ENCODE measurements at places on chromosomes 11 and 22. TPM values are rescaled to one million over a fixed set of nuclear protein-coding genes. Genes with fewer than 3 reads are reported as not detected.

DNA sequence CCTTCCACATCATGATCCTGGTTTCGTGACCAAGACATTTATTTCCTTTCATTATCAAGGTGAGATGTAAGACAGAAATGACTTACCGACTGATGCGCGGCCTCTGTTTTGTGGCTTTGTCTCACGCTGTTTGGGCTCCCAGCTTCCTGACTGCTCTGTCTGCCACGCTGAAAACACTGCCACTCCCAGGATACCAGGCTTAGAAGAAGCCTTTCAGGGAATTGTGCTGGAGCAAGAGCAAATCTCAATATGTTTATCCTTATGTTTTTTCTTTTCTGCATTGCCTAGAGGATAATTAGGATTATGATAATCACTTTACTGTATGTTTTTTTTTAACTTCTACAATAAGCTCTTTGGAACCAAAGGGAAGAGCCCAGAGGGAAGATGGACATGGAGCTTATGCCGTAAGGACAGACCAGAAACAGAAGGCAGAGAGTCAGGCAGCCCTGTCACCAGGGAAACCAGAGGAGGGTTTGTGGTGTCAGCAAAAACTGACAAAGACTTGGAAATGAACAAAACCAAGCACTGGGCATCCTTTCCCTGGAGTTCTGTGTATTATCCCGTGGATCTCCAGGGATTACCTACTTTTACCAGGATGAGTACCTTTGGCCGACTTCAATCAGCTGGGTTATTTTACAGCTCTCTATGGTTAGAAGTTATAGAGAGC lies 68.2 kb upstream of the ISX start:
- DNase-seq, result no peak
- no peak overlapping the region for H3K4me3 ChIP-seq
- H3K4me1 ChIP-seq, result no peaks in the 10 kb centered on the region
- H3K27me3 ChIP-seq, result no peaks in the 10 kb centered on the region

Gene NRGN
- total RNA-seq, result 0.67 TPM

Gene SCN4B
- total RNA-seq, result not detected

- no peaks in the 10 kb centered on the region for H3K27me3 ChIP-seq
- peaks cover 18% of the 10 kb centered on the region for H3K4me1 ChIP-seq
- H3K36me3 ChIP-seq, result no peaks in the 10 kb centered on the region
These were observed 1.2 kb upstream of the CEP126 start for GRCh38 chr11:101913656-101914055.

Gene SLC22A25
- total RNA-seq, result not detected

Gene UBQLN3
- not detected for total RNA-seq

Gene GDPD5
- total RNA-seq, result 141 TPM

GRCh38 chr11:62905927-62906531 lies 15.1 kb downstream of the CHRM1 start:
- H3K27ac ChIP-seq, result no peak overlapping the region
- H3K4me3 ChIP-seq, result no peak overlapping the region
- no peaks in the 10 kb centered on the region for H3K4me1 ChIP-seq
- H3K36me3 ChIP-seq, result no peaks in the 10 kb centered on the region

DNA sequence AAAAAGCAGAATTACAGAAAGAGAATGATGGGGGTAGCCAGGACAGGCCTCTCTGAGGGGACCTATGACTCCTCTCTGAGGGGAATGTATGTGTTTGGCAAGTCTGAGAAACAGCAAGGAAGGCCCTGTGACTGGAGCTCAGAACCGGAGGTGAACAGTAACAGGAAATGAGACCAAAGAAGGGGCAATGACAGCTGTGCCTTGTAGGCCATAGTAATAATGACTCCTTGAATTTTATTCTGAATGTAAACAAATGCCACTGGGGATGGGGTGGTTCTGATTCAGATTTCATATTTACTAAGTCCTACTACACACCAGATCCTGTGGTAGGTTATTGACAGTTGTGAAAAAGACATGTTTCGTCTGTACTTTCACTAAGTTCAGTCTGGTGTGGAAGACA lies 52.8 kb upstream of the APOA1 start:
- no peak for DNase-seq
- peaks cover 21% of the 10 kb centered on the region for H3K36me3 ChIP-seq
- H3K27me3 ChIP-seq, result no peaks in the 10 kb centered on the region
- peaks cover 24% of the 10 kb centered on the region for H3K4me1 ChIP-seq

- no peak overlapping the region for H3K27ac ChIP-seq
- DNase-seq, result no peak
- no peak overlapping the region for H3K4me3 ChIP-seq
- no peaks in the 10 kb centered on the region for H3K27me3 ChIP-seq
These were observed 43.5 kb downstream of the APOL3 start for GRCh38 chr22:36117053-36117554.

GRCh38 chr11:129881570-129882170 lies 13.7 kb downstream of the NFRKB start:
- DNase-seq, result no peak
- no peaks in the 10 kb centered on the region for H3K27me3 ChIP-seq
- no peak overlapping the region for H3K4me3 ChIP-seq
- H3K4me1 ChIP-seq, result no peaks in the 10 kb centered on the region
- H3K36me3 ChIP-seq, result peaks cover 97% of the 10 kb centered on the region

All from CD4-positive, alpha-beta memory T cell (primary cell).